ENCODE measurements at places on chromosomes 4 and X.

- DNase-seq = no peak
Measured at GRCh38 chrX:40094041-40094899, 3.5 kb downstream of the BCOR start.

GRCh38 chr4:47562297-47562696, 77.2 kb downstream of the ATP10D start:
- DNase-seq = no peak

GRCh38 chr4:793093-793861, 32.7 kb downstream of the CPLX1 start:
- DNase-seq = no peak

- no peak for DNase-seq
Measured at GRCh38 chr4:73885574-73886267, 16.5 kb downstream of the CXCL1 start.

GRCh38 chr4:188619456-188620149, 480.4 kb downstream of the TRIML1 start:
- DNase-seq = no peak
